Activated T-cell treated with anti-CD3 and anti-CD28 coated beads, Interleukin-2, amount 50 U/mL, for 72 hours (primary cell): ENCODE measurements at places on chromosomes 7 and 10. TPM values are rescaled to one million over a fixed set of nuclear protein-coding genes. Genes with fewer than 3 reads are reported as not detected.

GRCh38 chr7:40205992-40206391 lies 71.2 kb downstream of the SUGCT start:
- DNase-seq: no peak
- no peak overlapping the region for H3K4me3 ChIP-seq
- H3K27ac ChIP-seq: no peak overlapping the region
- H3K27me3 ChIP-seq: no peaks in the 10 kb centered on the region
- peaks cover 4% of the 10 kb centered on the region for H3K4me1 ChIP-seq
- no peaks in the 10 kb centered on the region for H3K36me3 ChIP-seq

AGR2 gene
- total RNA-seq: not detected

- H3K4me1 ChIP-seq: no peaks in the 10 kb centered on the region
- peaks cover under 1% of the 10 kb centered on the region for H3K27me3 ChIP-seq
- H3K36me3 ChIP-seq: no peaks in the 10 kb centered on the region
- no peak overlapping the region for H3K4me3 ChIP-seq
- no peak overlapping the region for H3K27ac ChIP-seq
Measured at GRCh38 chr7:5450549-5451327, 27.1 kb upstream of the TNRC18 start.

DNA sequence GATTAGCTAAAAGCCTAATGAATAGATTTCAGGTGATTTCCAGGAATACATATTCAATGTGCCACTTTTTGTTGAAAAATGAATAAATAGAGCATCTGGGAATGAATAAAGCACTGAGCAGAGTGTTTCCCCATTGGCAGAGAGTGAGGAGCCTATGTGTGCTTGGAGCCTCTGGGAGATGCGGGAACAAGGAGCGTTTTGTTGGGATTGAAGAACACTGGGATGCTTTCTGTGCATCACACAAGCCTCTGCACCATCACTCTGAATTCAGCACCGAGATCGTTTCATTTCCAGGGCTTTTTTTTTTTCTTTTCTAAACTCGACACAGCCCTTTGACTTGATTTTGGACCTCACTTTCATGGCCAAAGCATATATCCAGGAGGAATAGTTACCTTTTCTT lies 111.4 kb downstream of the BAMBI start:
- no peak overlapping the region for H3K27ac ChIP-seq
- no peaks in the 10 kb centered on the region for H3K36me3 ChIP-seq
- H3K4me3 ChIP-seq: peak overlapping the region; percentile 12
- peaks cover 33% of the 10 kb centered on the region for H3K27me3 ChIP-seq

COL26A1 gene
- 0.22 TPM for total RNA-seq

PRSS58 gene
- not detected for total RNA-seq

DNA sequence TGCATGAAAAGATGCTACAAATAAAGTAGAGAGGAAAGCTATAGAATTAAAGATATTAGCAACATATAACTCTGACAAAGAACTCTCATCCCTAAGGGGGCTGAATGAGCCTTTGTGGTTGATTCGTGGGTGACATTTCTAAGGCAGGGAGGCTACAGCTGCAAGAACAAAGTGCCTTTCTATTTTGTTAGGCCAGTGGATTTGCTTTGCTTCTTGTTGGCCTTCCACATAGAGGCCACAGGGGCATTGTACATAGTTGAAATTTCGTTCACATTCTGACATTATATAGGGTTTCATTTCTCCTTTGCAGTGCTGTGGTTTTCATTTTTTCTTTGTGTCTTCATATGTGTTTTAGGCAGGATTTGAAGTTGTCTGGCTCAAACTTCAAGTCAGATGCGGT lies 819.2 kb upstream of the C7orf33 start:
- DNase-seq: no peak
- no peaks in the 10 kb centered on the region for H3K4me1 ChIP-seq
- H3K27ac ChIP-seq: no peak overlapping the region
